ENCODE measurements at places on chromosomes 5 and 9. TPM values are rescaled to one million over a fixed set of nuclear protein-coding genes. Genes with fewer than 3 reads are reported as not detected.

SMIM3 gene
- total RNA-seq, result 10.1 TPM

SLC27A6 gene
- 0.67 TPM for total RNA-seq

LVRN gene
- total RNA-seq, result 0.90 TPM

IL5 gene
- total RNA-seq, result not detected

DNA sequence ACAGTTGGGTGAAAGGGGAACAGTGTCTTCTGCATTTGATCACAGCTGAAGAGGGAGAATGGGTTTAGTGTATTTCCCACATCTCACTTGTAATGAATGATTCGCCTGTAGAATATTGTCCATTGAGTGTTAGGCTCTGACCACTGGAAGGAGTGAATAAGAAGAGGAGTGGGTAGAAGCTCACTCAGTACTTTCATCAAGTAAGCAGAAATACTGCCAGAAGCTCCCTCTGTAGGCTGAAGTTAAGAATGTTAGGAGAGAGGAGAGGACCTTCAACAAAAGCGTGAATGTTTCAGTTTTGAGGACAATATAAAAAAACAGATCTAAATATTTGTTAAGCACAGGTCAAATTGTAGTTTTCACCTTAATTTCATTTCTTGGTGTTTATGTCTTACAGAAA is 27.5 kb downstream of the FSD1L start:
- no peak for DNase-seq

DNA sequence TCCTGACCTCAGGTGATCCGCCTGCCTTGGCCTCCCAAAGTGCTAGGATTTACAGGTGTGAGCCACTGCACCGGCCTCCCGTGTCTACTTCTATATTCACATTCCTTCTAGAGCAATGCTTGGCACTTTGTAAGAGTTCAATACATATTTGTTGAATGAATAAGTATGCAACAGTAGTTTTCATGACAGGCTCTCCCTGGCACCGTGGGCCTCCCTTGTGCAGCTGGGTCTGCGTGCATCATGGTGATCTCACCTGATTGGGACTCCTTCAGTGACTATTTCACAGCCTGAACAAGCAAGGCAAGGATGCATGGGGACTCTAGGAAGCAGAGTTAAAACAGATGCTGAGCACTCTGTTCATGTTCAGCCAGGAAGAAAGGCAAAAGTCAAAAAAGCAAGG is 6.8 kb upstream of the ZBTB34 start:
- DNase-seq, result no peak

DNA sequence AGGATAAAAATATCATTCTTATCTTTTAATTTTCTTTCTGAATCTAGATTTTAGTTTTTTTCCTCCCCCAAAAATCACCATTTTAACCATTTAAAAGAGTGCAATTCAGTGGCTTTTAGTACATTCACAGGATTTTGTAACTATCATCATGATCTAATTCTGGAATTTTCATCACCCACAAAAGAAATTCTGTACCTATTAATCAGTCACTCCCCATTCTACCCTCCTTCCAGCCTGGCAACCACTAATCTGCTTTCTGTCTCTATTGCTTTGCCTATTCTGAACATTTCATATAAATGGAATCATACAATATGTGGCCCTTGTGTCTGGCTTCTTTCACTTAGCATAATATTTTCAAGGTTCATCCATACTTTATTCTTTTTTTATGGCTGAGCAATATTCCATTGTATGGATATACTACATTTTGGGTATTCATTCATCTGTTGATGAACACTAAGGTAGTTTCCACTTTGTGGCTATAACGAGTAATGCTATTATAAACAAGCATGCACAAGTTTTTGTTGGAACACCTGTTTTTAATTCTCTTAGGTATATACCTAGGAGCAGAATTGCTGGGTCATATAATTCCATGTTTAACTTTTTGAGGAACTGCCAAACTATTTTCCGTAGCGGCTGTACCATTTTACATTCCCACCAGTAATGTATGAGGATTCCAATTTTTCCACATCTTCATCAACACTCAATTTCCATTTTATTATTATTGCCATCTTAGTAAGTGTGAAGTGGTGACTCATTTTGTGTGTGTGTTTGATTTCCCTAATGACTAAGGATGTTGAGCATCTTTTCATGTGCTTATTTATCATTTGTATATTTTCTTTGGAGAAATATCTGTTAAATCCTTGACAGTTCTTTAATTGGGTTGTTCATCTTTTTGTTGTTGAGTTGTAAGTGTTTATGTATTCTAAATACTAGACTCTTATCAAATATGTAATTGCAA is 340.3 kb downstream of the CWC27 start:
- no peak for DNase-seq

GRCh38 chr5:32960340-32961058 is 249.4 kb downstream of the NPR3 start:
- DNase-seq, result no peak

DNA sequence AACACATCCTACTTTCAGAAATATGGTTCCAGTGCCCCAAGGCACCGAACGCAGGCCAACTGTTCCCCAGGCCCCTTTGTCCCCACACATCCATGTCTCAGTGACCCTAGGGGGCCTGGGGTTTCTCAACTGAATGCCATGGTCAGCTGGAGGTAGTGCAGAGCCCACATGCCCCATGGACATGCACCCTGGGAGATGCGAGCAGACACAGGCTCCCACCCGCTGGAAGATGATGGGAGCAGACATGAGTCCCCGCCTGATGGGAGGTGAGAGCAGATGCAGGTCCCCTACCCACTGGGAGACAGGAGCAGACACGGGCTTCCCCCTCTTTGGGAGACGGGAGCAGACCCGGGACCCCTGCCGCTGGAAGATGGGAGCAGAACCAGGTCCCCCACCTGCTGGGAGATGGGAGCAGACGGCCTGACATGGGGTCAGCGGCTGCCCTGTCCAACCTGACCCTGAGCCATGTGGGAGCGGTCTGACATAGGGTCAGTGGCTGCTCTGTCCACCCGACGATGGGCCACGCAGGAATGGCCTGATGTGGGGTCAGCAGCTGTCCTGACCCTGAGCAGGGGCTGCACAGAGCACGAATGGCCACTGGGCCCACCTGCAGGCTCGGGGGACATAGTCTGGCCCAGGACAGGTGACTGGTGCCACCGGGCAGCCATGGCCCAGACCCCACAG is 18.4 kb downstream of the ZDHHC11B start:
- no peak for DNase-seq

GRCh38 chr5:143004361-143005145 is 234.4 kb downstream of the ARHGAP26 start:
- no peak for DNase-seq
